ENCODE measurements at places on chromosomes 7 and 10. TPM values are rescaled to one million over a fixed set of nuclear protein-coding genes. Genes with fewer than 3 reads are reported as not detected.

HOXA9 gene
- 0.28 TPM for total RNA-seq

OR9A2 gene
- total RNA-seq, result not detected

CLRN3 gene
- total RNA-seq, result not detected

DNA sequence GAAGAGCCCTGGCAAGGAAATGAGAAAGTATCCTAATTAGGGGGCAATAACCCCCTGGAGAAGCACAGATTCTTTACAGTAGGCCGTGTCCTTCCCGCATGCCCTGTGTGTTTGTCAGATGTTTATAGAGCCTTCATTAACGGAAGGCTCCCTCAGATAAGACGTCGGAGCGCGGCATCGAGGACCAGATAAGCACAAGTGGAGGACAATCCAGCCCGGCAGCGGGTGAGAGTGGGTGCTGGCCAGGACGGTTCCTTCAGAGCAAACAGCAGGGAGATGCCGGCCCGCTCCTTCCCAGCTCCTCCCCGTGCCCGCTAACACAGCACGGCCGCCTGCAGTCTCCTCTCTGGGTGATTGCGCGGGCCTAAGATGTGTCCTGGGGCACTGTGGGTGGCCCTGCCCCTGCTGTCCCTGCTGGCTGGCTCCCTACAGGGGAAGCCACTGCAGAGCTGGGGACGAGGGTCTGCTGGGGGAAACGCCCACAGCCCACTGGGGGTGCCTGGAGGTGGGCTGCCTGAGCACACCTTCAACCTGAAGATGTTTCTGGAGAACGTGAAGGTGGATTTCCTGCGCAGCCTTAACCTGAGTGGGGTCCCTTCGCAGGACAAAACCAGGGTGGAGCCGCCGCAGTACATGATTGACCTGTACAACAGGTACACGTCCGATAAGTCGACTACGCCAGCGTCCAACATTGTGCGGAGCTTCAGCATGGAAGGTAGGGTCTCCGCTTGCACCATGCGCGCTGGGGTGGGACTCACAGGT is at the start of gene GDF2:
Gene GDF2, plus strand, starts transcription at position 155 of the 762 bp plus-strand sequence. Its CDS starts 215 bp downstream, at position 370.
- no peak for DNase-seq

GRCh38 chr7:39410582-39410981 is 155.6 kb upstream of the YAE1 start:
- no peak for DNase-seq

GRCh38 chr10:103441206-103441605 is 11.0 kb downstream of the CALHM2 start:
- DNase-seq, result no peak

GRCh38 chr7:108419961-108420908 is 36.0 kb downstream of the NRCAM start:
- DNase-seq, result no peak

- no peak for DNase-seq
Observed at GRCh38 chr7:44063547-44063893, 1.8 kb downstream of the PGAM2 start.

DNA sequence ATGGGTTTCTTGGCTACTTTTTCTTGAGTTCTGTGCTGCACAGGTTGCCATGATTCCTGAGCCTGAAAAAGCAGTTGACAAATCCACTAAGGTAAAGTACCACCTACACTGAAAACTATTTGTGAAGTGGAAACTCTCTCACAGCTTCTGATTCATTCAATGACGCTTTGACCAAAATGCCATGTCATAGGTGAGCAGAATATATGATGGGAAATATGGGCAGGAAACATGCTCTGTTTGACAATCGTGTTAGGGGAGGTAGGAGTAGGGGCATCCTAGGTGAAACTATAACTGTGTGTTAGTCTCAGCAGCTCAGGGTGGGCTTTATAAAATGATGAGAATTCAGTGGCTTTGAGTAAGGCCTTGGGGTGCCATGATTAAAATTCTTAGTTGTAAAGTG is 69.6 kb upstream of the ELMO1 start:
- no peak for DNase-seq

- no peak for DNase-seq
Observed at GRCh38 chr7:22469371-22470143, 30.4 kb downstream of the STEAP1B start.
